ENCODE measurements at places on chromosomes 12 and 14.

GRCh38 chr14:85991156-85991555 lies 461.2 kb downstream of the FLRT2 start:
- peak; percentile 1 for DNase-seq

- DNase-seq: no peak
Measured at GRCh38 chr14:100872259-100873095, 31.0 kb downstream of the RTL1 start.

DNA sequence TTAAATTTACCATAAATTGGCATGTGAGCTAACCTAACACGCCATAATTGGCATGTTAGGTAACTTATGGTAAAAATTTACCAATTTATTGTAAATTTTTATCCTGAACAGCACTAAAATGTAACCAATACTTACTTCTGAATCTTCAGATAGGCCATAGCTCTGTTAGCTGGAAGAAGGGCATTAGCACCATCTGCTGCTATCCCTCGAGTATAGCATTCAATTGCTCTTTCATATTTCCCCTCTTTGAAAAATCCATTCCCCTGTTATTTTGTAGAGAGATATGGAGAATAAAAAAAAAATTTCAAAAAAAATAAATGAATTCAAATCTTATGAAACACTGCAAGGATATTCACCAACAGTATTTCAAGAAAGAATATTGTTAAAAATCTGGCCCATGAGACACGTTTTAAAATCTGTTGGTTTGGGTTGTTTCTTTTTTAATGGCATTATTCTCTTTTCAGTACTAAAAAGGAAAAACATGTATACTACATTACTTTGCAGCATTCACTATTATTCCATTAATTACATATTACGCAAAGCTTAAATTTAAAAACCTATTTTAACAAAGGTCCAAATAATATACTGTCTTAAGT lies 19.1 kb downstream of the RPAP3 start:
- peak; percentile 62 for DNase-seq

- DNase-seq: no peak
Measured at GRCh38 chr14:101817501-101818001, 56.0 kb downstream of the PPP2R5C start.

- no peak for DNase-seq
Measured at GRCh38 chr12:50951112-50951511, 1.2 kb upstream of the HIGD1C start.

GRCh38 chr12:87369161-87369560 lies 660.0 kb downstream of the C12orf50 start:
- DNase-seq: no peak

DNA sequence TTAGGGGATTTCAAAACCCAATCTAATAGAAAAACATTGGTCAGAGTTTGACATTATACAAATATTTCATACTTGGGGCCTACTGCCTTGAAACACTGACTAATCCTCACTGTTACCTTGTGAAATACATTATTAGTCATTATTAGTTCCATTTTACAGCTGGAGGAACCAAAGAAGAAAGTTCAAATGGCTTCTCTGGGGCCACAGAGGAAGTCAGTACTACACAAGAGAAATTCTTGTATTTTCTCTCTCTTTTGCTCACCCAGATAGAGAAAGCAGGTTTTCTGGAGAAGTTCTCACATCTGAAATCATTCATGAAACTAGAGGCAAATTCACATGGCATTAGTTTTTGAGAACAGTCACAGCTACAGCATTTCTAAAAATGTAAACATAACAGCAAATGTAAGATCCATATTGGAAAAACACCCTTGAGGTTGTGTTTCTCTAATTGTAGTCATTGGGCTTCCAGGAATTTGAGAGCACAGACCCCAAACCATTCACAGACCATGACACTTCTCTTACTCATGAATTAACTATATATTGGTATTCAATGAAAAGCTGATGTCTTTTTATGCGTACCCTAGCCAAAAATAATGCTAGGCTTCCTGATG lies 83.0 kb downstream of the LLPH start:
- DNase-seq: no peak

GRCh38 chr12:104281636-104282035 lies 21.9 kb upstream of the EID3 start:
- no peak for DNase-seq

GRCh38 chr12:84875241-84875640 lies 37.4 kb downstream of the SLC6A15 start:
- no peak for DNase-seq

DNA sequence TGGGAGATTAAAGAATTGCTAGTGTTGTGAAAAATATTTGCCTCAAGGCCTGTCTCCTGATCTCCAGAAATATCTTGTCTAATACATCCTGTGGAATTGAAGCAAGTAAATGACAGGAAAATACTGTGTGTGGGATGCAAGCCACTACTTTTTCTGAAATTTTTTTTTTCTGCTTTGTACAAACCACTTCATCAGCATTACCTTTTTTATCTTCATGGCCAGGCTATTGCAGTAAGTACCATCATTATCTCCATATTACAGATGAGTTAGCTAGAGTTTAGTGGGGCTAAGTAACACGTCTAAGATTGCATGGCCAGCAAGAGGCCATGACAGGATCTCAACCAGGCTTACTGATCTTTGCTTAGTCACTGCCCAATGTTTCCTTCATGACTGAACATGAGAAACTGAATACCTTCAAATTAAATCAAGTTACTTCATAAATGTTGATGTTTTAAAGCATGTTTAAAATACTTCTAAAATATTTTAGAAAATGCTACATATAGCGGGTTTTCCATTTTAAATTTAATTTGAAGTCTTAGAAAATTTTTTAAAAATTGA lies 273.7 kb downstream of the SLC6A15 start:
- DNase-seq: peak; percentile 18

- no peak for DNase-seq
Measured at GRCh38 chr14:35938770-35939169, 112.6 kb downstream of the BRMS1L start.

Data from astrocyte of the hippocampus (primary cell).